ENCODE measurements at places on chromosomes 11 and 22. TPM values are rescaled to one million over a fixed set of nuclear protein-coding genes. Genes with fewer than 3 reads are reported as not detected.
A peak's percentile ranks its signal among the peaks of the same experiment; 100 is the strongest.

GRCh38 chr22:36546932-36547331, 18.0 kb upstream of the EIF3D start:
- DNase-seq = no peak

- DNase-seq = no peak
Measured at GRCh38 chr11:45022294-45023064, 71.8 kb upstream of the TP53I11 start.

Gene SCN4B
- polyA plus RNA-seq = 6.3 TPM

GRCh38 chr11:61617515-61617914, 36.6 kb upstream of the SYT7 start:
- no peak for DNase-seq

DNA sequence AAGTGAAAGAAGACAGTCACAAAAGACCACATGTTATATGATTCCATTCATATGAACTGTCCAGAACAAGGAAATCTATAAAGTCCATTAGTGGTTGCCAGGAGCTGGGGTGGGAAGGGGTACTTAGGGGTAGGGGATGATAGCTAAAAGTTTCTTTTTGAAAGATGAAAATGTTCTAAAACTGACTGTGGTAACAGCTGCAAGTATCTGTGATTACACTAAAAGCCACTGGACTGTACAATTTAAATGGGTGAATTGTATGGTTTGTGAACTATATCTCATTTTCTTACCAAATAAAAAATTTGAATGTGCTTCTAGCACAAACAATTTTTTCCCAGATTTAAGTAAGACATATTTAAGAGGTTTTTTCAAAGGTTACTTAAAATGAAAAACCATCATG, 22.1 kb downstream of the CHKA start:
- DNase-seq = no peak

Gene CSF2RB
- polyA plus RNA-seq = 0.27 TPM

DNA sequence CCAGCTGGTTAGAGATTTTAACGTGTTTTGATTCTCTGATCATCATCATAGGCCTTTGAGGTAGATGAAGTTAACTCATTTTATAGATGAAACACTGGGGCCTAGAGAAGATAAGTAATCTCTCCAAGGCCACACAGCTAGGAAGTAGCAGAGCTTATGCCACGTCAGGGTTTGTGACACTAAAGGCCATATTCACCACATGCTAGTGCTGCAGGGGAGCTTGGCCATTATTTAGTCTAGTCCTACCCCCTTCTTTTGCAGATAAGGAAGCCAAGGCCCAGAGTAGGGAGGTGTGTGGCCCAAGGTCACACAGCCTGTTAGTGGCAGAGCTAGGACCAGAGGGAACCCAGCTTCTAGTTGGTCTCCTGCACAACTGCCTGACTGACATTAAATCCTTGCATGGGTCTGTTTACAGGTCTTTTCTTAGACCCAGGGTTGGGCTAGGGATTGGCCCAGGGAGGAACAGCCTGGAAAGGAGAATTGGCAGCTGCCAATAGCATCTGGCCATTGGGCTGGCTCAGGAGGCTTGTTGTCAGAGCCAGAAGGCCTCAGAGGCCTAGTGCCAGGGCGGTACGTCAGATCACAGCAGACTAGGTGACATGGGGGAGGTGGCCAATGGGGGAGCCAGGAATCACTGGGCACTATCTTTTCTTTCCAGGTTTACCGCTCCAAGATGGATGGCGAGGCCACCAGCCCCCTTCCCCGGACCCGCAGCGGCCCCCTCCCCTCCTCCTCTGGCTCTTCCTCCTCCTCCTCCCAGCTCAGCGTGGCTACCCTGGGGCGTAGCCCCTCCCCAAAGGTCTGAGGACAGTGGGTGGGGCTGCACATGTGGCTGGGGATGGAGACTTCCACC, 36.0 kb downstream of the PHLDB1 start:
- peak; percentile 60 for DNase-seq

Gene PPP6R3
- 26.8 TPM for polyA plus RNA-seq

DNA sequence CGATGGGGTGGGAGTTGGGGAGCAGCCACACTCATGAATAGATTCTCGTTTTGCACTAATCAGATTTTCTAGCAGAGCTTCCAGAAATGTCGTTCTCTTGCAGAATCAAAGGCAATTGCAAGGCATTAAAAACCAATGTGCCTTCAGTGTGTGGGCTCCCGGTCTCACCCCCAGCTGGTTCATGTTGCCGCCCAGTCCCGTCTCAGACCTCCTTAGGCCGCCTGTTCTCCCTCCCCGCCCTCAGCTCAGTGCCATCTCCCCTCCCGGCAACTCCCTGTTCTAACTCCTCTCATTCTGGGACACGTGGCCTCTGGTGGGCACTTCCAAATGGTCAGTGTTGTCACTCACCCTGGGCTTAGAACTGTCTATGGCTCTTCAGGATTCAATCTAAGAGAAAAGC, 42.5 kb upstream of the SMIM38 start:
- no peak for DNase-seq

Gene SLC22A8
- polyA plus RNA-seq = not detected

DNA sequence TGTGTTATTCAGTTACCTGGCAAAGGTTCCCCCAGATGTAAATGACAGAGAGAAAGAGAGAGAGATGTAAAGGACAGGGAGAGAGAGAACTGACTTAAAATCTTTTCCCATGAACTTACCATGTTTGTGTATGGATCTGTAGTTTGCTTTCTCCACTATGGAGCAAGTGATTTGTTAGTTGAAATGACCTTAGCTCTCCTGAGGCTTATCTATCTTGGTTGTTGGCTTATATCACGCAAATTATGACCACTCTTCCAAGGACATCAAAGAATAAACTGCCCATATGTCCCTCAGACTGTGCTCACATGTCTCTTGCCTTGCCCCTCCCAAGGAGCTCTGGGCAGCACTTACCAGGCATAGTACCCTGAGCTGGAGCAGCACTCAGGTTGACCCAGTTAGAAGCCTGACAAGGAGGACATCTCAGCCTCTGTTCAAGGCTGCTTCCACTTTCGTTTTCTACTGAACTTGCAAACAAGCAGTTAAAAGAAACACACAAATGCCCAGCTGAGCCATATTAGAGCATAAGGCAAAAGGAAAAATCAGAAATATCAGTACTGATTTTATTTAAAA, 95.3 kb upstream of the RCN1 start:
- DNase-seq = no peak

DNA sequence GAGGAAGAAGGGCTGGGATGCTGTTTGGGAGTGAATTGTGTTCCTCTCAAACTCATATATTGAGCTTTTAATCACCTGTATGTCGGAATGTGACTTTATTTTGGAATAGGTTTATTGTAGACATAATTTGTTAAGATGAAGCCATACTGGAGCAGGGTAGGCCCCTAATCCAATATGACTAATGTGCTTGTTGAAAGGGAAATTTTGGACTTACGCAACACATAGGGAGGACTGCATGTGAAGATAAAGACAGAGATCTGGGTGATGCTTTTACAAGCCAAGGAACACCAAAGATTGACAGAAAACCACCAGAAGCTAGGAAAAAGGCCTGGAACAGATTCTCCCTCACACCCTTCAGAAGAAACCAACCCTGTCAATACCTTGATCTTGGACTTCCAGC, 43.2 kb upstream of the OVCH2 start:
- no peak for DNase-seq

Gene DTX4
- 0.60 TPM for polyA plus RNA-seq

DNA sequence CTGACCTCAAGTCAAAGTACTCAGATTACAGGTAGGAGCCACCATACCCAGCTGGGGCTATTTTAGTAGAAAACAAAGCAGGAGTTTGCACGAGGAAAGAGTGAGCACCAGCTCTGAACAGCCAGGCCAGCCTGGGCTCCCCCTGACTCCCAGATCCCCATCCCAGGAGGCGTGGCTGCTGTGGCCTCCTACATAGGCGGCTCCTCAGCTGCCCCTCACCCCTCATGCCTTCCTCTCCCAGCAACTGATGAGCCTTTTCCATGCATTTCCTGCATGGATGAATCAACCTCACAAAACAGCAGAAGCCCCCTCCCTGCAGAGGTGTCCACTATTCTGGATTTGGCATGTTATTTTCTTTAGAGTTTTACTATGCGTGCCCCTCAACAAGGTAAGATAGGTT, 10.5 kb upstream of the FLRT1 start:
- no peak for DNase-seq

- no peak for DNase-seq
Measured at GRCh38 chr22:20646906-20647305, 127.0 kb upstream of the SERPIND1 start.

DNA sequence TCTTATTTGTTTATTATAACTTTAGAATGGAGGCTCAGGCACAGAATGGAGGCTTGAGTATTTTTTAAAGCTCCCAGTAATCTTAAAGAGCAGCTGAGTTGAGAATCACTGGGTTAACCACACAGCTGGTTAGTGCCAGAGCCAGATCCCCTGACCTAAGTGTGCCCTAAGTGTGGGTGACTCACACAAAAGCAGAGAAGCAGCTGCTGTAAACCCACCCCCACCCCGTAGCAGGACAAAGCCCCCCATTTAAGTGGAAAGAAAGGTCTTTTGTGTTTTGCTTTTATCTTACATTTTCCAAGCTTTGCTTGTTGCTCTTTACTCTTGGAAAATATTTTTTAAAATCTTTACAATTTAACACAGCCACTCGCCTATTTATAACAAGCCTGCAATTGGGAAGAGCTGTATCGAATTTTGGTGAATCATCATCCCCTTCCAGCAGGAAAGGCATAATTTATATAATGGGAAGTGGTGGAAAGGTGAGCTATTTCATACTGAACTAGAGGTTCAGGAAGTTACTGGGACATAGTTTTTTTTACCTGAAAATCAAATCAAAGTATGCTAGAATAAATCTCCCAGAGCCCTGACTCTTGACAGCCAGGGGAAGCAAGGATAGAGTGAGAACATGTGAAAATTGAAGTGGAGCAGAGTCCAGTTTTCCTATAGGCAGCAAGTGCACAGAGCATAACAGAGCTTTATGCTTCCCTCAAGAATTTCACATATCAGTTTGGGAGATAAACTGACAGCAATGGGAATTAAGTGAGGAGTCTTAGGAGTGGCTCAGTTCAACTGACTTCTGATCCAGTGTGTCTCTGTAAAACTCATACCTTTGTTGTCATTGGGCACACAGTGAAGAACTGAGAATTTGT, 405.7 kb downstream of the AASDHPPT start:
- DNase-seq = no peak

Gene CRACR2B
- polyA plus RNA-seq = 6.4 TPM

GRCh38 chr22:44266796-44267760, 45.7 kb downstream of the SHISAL1 start:
- DNase-seq = no peak

GRCh38 chr11:116980136-116980793, 118.0 kb downstream of the SIK3 start:
- DNase-seq = no peak

Gene SCUBE2
- 1.4 TPM for polyA plus RNA-seq

- no peak for DNase-seq
Measured at GRCh38 chr11:8016440-8016839, 29.3 kb downstream of the EIF3F start.

DNA sequence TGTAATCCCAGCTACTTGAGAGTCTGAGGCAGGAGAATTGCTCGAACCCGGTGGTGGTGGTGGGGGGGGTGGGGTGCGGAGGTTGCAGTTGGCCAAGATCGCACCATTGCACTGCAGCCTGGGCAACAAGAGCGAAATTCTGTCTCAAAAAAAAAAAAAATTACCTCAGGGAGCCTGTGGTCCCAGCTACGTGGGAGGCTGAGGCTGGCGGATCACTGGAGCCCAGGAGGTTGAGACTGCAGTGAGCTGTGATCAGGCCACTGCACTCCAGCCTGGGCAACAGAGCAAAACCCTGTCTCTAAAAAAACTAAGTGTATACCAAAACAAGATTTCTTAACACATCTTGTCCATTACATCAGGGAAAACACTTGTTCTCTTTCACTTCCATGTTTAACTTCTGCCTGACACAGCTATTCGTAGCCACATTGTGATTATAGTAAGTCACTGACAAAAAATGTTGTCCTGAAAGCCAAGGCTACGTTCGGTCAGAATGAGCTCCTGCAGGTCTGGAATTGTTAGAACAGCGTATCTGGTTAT, 1.4 kb downstream of the TMEM80 start:
- no peak for DNase-seq

- peak; percentile 45 for DNase-seq
Measured at GRCh38 chr11:60840470-60841430, 1.2 kb upstream of the CCDC86 start.

Measured in psoas muscle (tissue), 8 donors.